Activated CD4-positive, alpha-beta memory T cell treated with anti-CD3 and anti-CD28 coated beads, Interleukin-2, amount 10 ng/mL, durations not matched to agents 7 days and 5 days (primary cell): ENCODE measurements at places on chromosomes 16 and 17.

- H3K27me3 ChIP-seq: no peaks in the 10 kb centered on the region
- no peak overlapping the region for H3K4me3 ChIP-seq
- peaks cover 43% of the 10 kb centered on the region for H3K4me1 ChIP-seq
Measured at GRCh38 chr16:57027067-57027466, 37.7 kb downstream of the NLRC5 start.

GRCh38 chr17:68753985-68754769, 153.0 kb upstream of the FAM20A start:
- H3K4me1 ChIP-seq: peaks cover 3% of the 10 kb centered on the region
- H3K27ac ChIP-seq: no peak overlapping the region
- H3K27me3 ChIP-seq: no peaks in the 10 kb centered on the region
- DNase-seq: no peak
- H3K4me3 ChIP-seq: no peak overlapping the region
- H3K36me3 ChIP-seq: no peaks in the 10 kb centered on the region

DNA sequence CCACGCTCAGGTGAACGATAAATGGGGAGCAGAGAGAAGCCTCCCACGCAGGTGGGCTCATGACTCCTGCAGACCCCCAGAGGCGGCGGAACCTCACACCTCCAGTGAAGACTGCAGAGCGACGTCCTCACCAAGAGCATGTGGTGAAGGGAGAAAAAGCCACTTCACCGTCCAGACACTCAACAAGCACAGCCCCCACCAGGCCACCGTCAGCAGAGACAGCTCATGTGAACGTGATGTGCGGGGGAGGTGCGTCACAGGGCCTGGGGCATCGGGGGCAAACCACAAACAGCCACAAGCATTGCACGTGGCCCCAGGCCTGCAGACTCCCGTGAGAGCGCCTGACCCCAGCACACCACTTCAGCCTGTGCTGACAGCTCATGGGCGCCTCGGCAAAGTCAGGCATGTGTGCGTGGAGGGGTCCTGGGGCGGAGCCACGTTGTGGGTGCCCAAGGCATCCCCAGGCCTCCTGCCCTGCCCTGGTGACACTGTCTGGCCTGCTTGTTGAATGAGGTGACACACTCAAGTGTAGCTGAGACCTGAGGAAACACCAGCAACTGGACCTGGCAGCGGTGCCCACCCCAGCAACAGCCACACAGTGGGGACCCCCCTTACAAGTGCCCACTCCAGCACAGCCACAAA, 19.0 kb downstream of the LMF1 start:
- no peak overlapping the region for H3K4me3 ChIP-seq
- no peak for DNase-seq
- no peaks in the 10 kb centered on the region for H3K27me3 ChIP-seq
- H3K36me3 ChIP-seq: peaks cover 8% of the 10 kb centered on the region
- H3K4me1 ChIP-seq: no peaks in the 10 kb centered on the region

DNA sequence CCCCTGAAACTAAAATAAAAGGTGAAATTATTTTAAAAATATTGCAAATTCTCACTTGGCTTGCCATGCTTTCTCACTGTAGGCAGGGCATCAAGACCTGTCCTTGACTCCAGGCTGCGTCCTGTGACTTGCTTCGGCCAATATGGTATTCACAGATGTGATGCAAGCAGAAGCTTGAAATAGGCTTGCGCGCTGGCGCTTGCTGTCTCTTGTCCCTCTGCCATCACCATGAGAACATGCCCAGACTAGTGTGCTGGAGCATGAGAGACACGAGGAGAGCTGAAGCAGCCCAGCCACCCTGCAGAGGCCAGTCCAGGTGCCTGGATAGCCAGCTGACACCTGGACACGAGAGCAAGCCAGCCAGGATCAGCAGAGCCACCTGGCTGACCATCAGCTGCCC, 21.8 kb upstream of the ZKSCAN2 start:
- peaks cover 2% of the 10 kb centered on the region for H3K27me3 ChIP-seq
- H3K4me3 ChIP-seq: no peak overlapping the region
- H3K36me3 ChIP-seq: no peaks in the 10 kb centered on the region
- DNase-seq: no peak
- H3K4me1 ChIP-seq: no peaks in the 10 kb centered on the region
